Activated B cell treated with CpG ODN at 0.5 μM for 24 hours (primary cell): ENCODE measurements at places on chromosomes 2 and 18. TPM values are rescaled to one million over a fixed set of nuclear protein-coding genes. Genes with fewer than 3 reads are reported as not detected.

CCDC178 gene
- not detected in 2 replicates for total RNA-seq

GRCh38 chr2:113212245-113213060 is 38.7 kb downstream of the PSD4 start:
- no peak for DNase-seq
- no peaks in the 10 kb centered on the region for H3K36me3 ChIP-seq
- no peak overlapping the region for H3K4me3 ChIP-seq
- H3K27ac ChIP-seq = no peak overlapping the region
- H3K27me3 ChIP-seq = peaks cover 16% of the 10 kb centered on the region

- H3K4me1 ChIP-seq = peaks cover 9% of the 10 kb centered on the region
- peaks cover 66% of the 10 kb centered on the region for H3K27me3 ChIP-seq
- H3K36me3 ChIP-seq = no peaks in the 10 kb centered on the region
- no peak for DNase-seq
- no peak overlapping the region for H3K4me3 ChIP-seq
Observed at GRCh38 chr2:176174382-176174823, 14.1 kb upstream of the HOXD1 start.

DNA sequence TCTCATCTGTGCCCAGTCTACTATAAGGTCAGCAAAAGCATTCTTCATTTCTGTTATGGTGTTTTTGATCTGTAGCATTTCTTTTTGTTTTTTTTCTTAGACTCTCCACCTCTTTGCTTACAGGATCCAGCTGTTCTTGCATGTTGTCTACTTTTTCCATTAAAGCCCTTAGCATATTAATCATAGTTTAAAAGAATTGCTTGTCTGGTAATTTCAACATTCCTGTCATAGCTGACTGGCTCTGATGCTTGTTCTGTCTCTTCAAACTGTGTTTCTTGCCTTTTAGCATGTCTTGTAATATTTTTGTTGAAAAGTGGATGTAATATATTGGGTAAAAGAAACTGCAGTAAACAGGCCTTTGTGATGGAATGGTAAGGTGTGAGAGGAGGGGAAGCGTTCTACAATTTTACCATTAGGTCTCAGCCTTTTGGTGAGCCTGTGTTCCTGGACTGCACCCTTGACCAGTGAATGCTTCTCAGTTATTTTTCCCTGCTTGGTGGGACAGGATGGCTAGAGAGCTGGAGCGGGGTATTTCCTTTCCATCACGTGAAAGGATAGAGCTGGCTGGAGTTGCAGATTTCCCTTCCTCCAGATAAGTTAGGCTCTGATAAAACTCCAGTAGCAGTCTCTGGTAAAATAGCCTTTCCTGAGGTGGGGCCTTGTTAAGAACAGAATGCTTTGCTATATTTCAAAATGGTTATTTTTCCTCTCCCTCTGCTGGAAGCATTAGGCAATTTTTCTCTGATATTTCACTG is 65.4 kb downstream of the PLA2R1 start:
- DNase-seq = no peak
- H3K36me3 ChIP-seq = no peaks in the 10 kb centered on the region
- H3K27ac ChIP-seq = no peak overlapping the region
- H3K27me3 ChIP-seq = peaks cover 4% of the 10 kb centered on the region
- H3K4me1 ChIP-seq = no peaks in the 10 kb centered on the region

GRCh38 chr2:102013206-102014040 is 21.7 kb downstream of the IL1R2 start:
- peaks cover 7% of the 10 kb centered on the region for H3K4me1 ChIP-seq
- H3K4me3 ChIP-seq = no peak overlapping the region
- no peaks in the 10 kb centered on the region for H3K36me3 ChIP-seq
- DNase-seq = no peak
